GOT3 (cell line): ENCODE measurements at places on chromosomes 7 and 10.

DNA sequence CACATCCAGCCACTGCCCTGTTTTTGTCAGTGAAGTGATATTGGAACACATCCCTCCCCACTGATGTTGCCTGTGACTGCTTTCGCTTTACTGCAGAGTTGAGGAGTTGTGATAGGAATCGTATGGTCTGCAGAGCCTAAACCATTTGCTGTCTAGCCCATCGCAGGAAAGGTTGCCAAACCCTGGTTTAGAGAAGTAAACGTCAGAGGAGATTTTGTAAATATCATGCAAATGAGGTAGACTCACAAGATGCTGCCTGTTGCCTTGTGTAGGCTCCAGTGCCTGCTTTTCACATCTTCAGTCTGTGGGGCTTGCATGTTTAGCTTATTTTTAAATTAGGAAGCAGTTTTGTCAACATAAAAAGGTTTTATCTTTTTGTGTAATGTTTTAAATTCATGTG lies 107.1 kb downstream of the TRRAP start:
- DNase-seq, result no peak

- no peak for DNase-seq
Measured at GRCh38 chr10:102764470-102765161, 20.9 kb downstream of the WBP1L start.

DNA sequence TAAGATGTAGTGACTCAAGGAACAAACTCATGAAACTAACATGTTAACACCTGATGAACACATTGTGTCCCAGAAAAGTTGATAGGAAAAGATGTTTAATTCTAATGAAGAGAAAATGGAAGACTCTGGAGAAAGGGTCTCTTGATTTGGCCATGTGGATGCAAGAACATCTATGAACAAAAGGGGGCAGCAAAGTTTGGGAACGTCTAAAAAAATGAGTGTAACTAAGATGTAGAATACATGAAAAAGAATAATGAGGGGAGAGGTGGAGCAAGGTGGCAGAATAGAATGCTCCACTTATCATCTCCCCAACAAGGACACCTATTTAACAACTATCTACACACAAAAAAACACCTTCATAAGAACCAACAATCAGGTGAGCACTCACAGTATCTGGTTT lies 805.1 kb downstream of the TNS3 start:
- DNase-seq, result no peak

DNA sequence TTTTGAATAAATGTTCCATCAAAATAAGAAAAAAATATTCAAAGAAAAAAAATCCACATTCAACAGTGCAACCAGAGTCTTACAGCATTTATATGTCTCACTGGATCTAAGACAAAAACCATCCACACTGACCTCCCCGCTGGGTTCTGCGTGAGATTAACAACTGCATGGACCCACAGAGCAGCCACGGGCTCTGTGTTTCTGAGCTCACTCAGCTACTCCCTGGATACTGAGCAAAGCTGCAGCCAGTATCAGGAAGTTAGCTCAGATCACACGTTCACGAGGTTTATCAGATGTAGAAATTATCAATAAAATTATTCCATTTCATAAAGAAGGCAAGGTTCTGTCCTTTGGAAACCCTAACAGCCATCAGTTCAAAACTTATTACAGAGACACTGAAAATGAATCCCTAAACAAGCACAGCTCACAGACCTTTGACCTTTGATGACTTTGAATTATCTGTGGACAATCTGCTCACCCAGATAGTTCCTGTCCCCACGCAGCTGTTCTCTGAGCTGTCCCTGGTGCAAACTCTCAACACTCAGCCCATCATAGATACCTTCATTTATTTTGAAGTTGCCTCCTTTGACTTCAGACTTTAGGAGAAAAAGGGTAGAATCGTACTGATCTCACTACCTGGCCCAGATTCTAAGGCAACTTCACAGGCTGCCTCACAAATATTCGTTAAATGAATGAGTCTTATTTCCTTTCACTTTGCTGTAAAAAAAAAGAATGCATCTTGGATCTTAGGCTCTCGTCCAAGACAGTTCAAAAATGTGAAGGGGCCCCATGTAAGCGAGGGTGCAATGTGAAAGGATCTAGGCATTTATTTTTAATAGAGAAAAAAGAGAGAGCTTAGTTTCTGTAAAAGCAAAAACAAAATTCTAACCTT lies 67.7 kb upstream of the SVIL start:
- no peak for DNase-seq

DNA sequence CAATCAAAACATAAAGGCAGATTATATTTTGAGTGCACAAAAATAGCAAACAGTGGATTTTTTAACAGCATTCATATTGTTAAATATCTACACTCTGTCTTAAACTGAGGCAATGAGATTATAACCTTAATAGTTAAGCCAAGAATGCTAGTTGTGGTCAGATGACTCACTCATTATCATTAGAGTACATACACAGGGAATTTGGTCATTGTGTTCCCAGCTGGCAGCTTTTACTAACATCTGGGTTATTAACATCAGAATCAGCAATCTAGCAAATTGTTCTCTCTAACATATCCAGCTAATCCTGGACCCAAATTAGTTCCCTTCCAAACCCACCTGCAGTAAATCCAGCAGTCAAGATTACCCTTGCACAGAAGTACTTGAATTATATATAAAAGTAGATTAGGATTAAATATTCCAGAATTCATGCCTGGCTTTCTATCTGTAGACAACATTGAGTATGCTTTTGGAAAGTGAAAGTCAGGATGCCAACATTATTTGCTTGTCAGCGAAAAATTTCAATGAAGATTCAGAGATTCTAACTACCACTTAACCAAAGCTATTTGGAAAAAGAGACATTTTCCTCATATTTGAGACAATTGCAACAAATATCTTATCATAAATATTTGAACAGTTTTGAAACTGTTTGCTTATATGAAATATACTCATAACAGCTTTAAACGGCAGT lies 1035.6 kb upstream of the PHF14 start:
- no peak for DNase-seq

GRCh38 chr7:50982626-50983025 lies 199.9 kb upstream of the GRB10 start:
- DNase-seq, result no peak

GRCh38 chr7:134686786-134687185 lies 40.1 kb downstream of the BPGM start:
- DNase-seq, result no peak

DNA sequence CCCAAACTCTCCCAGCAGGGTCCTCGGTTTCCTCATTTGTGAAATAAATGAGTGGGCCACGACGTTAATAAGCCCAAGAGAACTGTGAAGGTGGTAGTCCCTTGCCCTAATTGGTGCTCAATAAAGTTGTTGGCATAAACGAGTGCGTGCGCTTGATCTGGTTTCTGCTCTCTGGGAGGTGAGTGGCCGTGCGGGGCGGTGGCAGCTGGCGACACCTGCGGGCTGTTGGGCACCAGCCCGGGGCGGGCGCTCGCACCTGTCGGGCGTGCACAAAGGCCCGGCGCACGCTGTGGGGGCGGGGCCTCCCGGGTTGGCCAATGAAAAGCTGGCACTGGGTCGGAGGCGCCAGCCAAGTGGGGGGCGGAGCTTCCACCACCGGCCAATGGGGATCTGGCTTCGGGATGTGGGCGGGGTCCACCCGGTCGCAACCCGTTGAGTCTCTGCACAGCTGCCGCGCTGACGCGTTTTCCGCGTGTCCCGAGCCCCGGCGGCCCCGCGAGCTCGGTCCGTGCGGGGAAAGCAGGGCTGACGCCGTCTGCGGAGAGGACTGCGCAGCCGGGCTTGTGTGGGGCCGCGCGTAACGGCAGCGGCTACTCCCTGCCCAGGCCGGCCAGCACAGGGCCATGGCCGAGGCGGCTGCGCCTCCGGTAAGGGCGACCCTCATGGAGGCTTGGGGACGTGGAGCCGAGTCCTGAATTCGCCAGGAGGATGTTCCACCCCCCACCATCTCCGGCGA lies 23.0 kb downstream of the ZNF783 start:
- peak; percentile 59 for DNase-seq

GRCh38 chr10:28991333-28992270 lies 297.3 kb upstream of the LYZL1 start:
- DNase-seq, result no peak

GRCh38 chr10:33542752-33543505 lies 208.5 kb upstream of the NRP1 start:
- no peak for DNase-seq

GRCh38 chr10:126481181-126481580 lies 92.9 kb upstream of the ADAM12 start:
- no peak for DNase-seq

DNA sequence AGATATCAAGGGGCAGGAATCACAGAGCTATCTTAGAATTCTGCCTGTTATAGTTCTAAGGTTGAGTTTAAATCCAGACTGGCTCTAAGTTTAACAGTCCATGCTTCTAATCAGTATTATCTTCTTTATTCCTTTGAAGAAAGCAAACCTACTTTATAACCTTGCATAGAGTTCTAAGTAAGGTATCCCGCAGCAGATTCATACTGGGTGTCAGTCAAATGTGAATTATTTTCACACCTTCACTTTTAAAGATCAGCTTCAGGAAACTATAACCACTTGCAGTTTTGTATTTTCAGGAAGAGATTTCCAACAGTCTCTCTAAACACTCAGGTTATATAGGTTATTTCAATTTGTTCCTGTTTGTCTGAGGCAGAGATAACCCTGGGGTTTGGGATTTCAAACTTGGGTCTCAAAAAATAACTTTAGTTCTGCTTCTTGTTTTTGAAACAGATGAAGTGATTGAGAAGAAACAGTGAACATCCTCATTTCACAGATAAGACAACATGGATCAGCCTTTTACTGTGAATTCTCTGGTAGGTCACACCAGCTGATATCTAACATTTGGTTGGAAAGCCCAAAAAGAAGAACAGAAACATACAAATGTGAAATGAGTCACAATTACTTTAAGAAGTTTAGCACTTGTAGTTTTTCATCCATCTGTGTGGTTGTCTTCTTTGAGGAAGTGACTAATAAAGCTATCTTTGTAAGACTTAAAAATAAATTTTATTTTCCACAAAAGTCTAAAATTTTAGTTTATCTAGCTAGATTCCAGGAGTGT lies 21.4 kb downstream of the STAMBPL1 start:
- DNase-seq, result no peak

GRCh38 chr10:97791824-97792721 lies 20.3 kb upstream of the SFRP5 start:
- no peak for DNase-seq

DNA sequence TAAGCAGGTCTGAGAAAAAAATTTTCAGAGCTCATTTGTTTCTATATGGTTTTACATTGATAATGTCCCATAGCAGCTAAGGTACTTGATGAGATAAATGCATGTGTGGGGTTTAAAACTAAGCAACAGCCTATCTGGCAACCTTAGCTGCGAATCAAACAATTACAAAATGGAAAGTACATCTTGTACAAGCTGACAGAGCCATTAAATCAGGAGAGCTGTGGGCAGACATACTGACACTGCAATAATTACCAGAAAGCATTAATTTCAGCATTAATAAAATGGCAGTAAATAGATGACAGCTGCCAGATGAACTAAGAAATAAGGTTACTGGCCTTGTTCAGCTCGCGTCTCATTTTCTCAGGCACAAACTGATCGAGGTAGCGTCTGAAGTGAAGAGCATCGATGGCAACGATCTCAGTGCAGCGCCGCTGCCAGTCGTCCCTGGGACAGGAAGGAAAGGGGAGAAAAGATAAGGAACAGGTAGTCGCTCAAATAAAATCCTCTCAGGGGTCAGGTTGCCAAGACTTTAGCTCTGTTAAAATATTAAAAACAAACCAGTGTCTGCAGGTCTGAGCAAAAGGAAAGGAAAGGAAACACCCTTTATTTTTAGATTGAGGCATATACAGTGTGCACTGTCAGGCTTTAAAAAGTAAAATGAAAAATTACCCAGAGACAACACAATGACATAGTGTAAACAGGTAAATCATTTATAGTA lies 79.7 kb upstream of the OGDHL start:
- DNase-seq, result no peak

DNA sequence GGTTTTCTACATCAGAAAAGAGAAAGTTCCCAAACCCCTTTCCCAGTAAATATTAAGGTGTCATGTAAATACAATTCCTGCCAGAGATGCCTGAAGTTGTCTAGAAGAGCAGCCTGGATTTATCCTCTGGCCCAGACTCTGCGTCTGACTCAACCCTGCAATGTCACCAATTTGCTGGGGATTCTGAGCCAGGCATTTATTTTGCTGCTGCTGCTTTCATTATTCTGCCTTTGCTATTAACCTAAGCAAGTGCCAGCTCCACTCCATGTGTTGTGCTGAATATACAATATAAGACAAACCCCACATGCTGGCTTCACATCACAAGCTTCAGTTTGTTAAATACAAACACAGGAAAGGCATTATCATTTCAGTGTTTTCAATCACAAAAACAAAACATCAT lies 59.1 kb downstream of the ELAPOR2 start:
- no peak for DNase-seq

DNA sequence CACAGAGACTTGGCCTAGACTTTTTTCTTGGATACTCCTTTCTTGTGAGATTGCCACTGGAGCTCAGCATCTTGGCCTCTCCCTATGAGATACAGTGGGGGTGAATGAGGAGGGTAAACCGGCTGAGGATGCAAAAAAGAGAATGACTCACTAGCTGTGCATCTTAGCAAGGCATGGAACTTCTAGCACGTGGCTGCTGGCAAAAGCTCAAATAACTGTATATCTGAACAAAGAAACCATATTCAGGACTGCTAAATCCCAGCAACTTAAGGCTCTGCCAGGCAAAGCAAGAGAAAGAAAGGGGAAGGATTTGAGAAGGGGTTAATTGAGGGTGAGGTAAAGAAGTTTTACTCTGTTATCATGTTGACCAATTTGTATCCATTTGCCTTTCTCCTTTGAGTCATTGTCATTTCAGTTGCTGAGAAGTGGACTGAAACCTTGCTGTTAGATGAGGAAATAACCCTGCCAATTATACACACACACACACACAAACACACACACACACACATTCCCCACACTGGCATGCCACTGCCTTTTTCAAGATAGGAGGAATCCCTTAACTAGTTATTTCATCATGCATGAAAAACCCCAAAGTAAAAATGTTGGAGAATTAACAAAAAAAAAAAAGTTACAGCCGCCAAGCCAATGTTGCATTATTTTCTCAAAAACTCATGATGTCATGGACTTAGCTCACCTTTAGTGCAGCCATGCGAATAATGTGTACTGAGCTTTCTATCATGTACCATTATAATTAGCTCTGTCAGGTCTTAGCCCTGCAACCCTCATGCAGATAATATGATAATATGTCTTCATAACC lies 997.3 kb downstream of the LRMDA start:
- no peak for DNase-seq

DNA sequence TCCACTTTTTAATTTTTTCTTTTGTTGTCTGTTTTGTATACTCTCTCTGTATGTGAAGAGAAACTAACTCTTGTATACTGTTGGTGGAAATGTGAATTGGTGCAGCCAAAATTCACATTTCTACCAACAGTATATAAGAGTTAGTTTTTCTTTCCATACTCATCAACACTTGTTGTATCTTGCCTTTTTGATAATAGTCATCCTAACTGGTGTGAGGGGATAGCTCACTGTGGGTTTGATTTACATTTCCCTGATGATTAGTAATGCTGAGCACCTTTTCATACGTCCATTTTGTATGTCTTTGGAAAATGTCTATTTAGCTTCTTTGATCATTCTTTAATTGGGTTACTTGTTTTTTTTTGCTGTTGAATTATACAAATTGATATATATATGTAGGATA lies 375.5 kb upstream of the IGFBP3 start:
- no peak for DNase-seq
